ENCODE measurements at places on chromosomes 5 and 9. TPM values are rescaled to one million over a fixed set of nuclear protein-coding genes. Genes with fewer than 3 reads are reported as not detected.
A peak's percentile ranks its signal among the peaks of the same experiment; 100 is the strongest.

The ZBED3 gene
- total RNA-seq, result 16.5 TPM

The COQ4 gene
- 81.1 TPM for total RNA-seq

The ARID3C gene
- total RNA-seq, result not detected

DNA sequence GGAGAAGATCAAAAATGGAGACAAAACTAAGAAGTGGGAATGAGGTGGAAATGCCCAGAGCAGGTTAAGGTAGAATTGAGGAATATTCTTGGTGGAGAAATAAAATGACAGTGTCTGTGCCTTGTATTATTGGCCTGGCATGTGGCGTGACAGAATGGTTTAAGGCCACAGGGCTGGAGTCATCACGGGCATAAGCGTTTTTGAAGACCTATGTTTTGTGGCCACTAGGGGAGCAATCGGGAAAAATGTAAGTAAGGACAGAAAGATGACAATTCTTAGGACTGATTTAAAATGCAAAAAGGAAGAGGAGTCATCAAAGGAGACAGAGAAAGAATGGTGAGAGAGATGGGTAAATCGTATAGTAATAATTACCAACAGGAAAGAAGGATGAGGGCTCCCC, 72.2 kb upstream of the EPB41L4A start:
- no peak for DNase-seq

- no peak for DNase-seq
Measured at GRCh38 chr5:91090995-91091394, 292.1 kb downstream of the ARRDC3 start.

GRCh38 chr5:11719888-11720481, 184.3 kb downstream of the CTNND2 start:
- DNase-seq, result peak; percentile 71

Measured in stomach (tissue), 19 donors.